Neural progenitor cell (in vitro differentiated cells): ENCODE measurements at places on chromosomes 3 and 15.

- DNase-seq = no peak
Observed at GRCh38 chr15:68010361-68011153, 43.6 kb upstream of the PIAS1 start.

DNA sequence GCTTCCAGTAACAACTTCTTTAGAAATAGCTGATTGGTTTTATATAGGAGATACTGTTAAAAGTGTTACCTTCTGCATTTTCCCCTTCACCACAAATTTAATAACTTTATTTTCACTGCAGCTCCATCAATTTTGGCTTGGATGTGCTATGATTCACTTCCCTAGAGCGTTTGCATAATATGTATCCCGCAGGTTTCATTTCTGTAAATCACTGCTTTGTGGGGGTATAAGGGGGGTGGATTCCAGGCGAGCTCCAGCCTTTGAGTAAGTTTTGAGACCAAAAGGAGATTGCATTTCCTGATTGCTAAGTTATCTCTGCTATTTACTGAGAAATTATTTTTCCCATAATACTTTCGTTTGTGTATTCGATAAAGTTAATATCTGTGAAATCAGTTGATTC lies 232.6 kb downstream of the TBL1XR1 start:
- DNase-seq = no peak

DNA sequence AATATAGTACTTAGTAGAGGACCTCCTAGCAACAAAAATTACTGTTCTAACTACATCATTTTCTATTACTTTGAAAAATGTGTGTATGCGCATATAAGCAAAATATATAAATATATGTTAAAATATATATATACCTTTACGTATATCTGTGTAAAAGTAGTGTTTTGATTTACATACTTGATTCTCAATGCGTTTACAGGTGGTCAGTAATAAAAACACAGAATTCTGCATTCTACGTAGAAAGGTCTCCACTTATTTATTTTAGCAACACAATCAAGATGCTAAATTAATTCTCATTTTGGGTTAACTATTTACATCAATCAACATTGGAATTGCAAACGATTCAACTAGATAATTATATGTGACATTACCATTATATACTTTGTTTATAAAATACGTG lies 158.0 kb downstream of the ATG7 start:
- DNase-seq = no peak

DNA sequence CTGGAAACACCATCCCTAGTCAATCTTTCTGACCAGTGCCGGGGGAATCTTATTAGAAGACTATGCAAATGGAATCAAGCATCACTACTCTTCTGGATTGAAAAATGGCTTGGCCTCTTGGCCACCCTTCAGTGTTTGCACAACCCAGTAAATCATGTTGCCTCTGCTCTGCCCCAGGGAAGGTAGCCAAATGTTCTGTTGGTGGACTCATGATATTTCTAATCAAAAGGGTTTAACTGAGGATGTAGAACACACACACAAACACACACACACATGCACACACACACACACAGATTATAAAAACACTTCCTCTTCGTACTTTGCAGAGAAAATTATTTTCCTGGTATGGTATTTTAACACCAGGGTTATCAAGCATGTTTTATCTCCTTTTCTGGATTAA lies 7.9 kb downstream of the RBP2 start:
- no peak for DNase-seq

DNA sequence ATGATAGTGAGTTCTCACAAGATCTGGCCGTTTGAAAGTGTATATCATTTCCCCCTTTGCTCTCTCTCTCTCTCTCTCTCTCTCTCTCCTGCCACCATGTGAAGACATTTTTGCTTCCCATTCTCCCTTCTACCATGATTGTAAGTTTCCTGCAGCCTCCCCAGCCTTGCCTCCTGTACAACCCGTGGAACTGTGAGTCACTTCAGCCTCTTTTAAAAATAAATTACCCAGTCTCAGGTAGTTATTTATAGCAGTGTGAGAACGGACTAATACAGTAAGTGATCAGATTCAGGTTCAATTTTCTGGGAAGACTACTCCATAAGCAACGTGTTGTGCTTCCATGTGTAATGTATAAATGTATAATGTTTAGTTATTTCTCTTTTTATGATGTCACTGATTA lies 29.2 kb downstream of the CADPS start:
- DNase-seq = no peak

GRCh38 chr15:67405208-67406191 lies 115.4 kb upstream of the C15orf61 start:
- no peak for DNase-seq
